ENCODE measurements at places on chromosomes 11 and 22.

DNA sequence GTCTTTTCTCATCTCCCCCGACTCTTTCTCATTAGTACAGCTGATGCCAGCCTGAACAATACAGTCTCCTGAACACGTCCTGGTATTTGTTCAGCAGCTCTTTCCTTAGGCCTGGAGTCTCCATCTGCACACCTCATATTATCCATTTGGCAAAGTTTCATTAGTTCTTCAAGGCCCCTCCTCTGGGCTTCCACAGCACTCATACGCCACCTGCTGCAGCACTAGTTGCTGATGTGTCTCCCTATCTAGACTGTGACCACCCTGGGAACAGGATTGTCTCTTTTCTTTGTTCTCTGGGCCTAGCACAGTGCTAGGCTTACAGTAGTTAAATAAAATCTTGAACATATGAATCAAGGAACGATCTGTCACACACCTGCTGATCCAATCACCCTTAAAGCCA, 17.2 kb downstream of the DCHS1 start:
- no peak for DNase-seq

DNA sequence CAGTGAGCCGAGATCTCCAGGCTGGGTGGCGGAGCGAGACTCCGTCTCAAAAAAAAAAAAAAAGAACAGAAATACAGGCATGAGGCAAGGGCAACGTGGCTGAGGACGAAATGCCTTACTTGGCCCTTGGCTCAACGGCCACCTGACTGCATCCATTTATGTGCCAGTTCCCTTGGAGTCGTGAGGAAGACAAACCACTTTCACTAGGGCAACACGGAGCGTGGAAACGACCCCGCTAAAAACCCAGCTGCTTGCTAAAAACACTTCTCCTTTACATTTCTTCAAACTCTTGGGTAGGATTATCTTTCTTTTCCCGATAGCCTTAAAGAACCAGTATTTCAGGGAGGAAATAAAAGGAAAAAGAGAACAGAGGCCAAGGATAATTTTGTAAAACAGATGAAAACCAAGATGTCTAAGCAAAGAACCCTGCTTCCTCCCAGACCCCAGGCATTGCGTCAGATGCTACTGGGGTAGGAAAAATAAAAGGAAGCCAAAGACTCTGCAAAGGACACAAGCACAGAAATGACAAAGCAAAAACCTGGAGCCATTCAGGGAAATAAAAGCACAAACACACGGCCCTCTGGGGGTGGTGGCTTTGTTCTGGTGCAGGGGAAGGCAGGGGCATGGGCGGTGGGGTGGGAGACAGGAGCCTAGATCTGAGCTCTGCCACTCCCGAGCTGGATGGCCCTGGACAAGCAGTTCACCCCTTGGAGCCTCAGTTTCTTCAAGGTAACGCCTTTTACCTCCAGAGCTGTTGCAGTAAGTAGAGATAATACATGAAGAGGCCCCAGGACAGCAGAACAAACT, 37.0 kb downstream of the PC start:
- DNase-seq = no peak

GRCh38 chr11:43376065-43376464, 17.3 kb downstream of the TTC17 start:
- no peak for DNase-seq

- peak; percentile 14 for DNase-seq
These were observed 99.9 kb upstream of the FGF3 start for GRCh38 chr11:69918938-69919650.

DNA sequence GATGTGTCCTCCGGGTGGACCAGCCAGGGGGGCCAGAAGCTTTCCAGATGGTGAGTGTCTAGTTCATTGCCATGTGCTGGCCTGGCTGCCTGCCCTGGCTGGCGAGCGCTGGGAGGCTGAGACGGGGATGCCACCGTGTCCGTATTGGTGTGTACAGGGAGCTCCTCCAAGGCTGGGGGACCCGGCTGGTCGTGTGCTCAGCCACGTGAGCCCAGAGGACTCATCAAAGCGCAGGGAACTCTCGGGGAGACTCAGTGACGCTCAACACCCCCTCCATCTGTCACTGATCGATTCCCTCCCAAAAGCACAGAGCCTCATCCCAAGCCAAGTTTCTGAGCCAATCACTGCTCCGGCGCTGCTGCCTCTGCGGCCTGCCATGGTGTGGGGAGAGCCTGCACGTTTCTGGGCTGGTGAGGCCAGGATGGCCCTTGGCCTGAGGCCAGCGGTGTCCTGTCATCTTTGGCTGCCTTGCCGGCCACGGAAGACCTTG, 423.7 kb downstream of the SHANK2 start:
- DNase-seq = no peak

GRCh38 chr11:70158757-70159389, 44.2 kb upstream of the FADD start:
- DNase-seq = no peak

All from hypothalamus (tissue), 51 donors.